ENCODE measurements at places on chromosomes 11 and 22.

DNA sequence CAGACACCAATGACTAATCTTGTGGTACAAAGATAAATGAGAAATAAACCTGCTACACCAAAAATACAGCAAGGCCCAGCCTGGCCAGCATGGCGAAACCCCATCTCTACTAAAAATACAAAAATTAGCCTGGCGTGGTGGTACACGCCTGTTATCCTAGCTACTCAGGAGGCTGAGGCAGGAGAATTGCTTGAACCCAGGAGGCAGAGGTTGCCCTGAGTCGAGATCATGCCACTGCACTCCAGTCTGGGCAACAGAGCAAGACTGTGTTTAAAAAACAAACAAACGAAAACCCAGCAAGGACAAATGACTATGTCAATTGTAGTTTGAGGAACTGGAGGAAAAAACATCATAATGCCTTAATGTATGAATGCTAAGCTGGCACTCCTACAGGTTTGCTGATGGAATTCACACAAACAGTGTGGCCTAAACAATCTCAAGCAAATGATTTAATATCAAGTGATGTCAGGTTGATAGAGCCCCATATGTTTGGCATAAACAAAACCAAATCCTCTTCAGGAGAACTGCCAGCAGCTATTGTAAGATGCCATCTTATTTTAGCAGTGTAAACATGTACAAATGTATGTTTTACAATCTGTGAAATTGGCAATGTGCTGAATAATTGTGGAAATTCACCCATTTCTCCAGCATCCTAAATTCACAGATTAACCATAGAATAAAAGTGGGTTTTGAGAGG is 20.0 kb downstream of the MMP7 start:
- no peak overlapping the region for H3K27ac ChIP-seq
- no peaks in the 10 kb centered on the region for H3K36me3 ChIP-seq
- no peak for DNase-seq
- peaks cover 3% of the 10 kb centered on the region for H3K27me3 ChIP-seq
- no peaks in the 10 kb centered on the region for H3K4me1 ChIP-seq

GRCh38 chr11:111913997-111914396 is 1.5 kb downstream of the HSPB2 start:
- no peak overlapping the region for H3K4me3 ChIP-seq
- peaks cover 47% of the 10 kb centered on the region for H3K27me3 ChIP-seq
- H3K36me3 ChIP-seq = no peaks in the 10 kb centered on the region

DNA sequence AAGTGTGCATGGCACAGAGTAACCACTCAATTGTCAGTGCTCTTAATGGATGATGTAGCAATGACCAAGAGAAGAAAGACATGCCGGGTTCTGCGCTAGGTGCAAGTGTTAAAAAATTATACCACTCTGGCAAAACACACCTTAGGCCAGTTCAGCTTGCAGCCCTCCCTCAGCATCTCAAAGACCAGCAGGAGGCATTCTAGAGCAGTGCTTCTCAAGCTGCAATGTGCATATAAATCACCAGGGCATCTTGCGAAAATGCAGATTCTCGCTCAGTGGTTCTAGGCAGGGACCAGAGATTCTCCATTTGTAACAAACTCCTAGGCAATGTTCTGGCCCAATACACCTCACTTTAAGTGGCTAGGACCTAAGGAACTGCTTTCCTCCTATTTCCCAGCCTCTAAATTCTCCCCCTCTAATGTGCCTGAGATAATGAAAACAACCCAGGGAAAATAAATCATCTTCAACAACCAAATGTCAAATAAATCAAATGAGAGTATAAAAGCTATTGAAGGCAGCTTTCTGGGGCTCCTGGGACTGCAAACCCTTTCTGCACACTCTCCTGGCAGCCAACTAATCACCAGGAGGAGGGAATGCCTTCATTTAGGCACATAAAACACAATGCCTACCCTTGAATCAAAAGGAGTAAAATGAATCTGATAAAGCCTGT is 337.2 kb upstream of the API5 start:
- no peak for DNase-seq
- H3K36me3 ChIP-seq = no peaks in the 10 kb centered on the region
- H3K27ac ChIP-seq = no peak overlapping the region
- H3K4me1 ChIP-seq = no peaks in the 10 kb centered on the region

DNA sequence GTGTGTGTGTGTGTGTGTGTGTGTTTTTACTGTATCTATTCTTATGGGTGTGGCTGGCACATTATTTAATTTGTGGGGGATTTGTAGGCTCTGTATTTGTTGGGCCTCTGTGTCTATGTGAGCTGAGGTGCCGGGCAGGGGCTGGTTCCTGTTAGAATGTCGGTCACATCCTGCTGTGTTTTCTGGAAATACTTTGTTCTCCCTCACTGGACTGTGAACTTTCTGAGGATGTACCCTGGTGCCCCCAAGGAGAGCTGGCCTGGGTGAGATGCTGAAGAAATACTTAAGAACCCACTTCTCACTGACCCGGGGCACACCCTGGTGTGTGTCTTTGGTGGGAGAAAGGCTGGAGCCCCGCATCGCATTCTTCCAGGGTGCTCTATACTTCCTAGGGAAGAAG is 28.6 kb downstream of the KIAA1671 start:
- no peak for DNase-seq
- H3K27ac ChIP-seq = no peak overlapping the region
- peaks cover 5% of the 10 kb centered on the region for H3K4me1 ChIP-seq
- H3K27me3 ChIP-seq = peaks cover 12% of the 10 kb centered on the region

DNA sequence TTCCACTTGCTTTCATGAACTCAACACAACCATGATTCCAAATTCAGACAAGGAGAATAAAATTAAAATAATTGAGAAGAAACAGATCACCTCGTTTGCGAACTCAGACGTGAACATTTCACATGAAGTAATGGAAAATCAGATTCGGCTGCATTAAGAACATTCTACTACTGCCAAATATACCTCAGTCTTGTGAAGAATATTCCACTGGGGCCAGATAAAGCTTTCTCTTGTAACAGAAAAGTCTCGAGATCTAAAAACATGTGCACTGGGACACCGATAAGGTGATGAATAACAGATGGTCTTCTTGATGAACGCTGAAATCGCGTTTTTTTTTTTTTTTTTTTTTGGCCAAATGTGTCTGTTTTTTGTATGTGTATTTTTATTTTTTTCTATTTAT is 761.1 kb downstream of the BRD1 start:
- no peak overlapping the region for H3K4me3 ChIP-seq
- H3K27me3 ChIP-seq = peaks cover 5% of the 10 kb centered on the region
- H3K36me3 ChIP-seq = no peaks in the 10 kb centered on the region
- DNase-seq = no peak
- H3K27ac ChIP-seq = no peak overlapping the region
- H3K4me1 ChIP-seq = no peaks in the 10 kb centered on the region

GRCh38 chr11:102367364-102367763 is 20.4 kb downstream of the BIRC2 start:
- no peaks in the 10 kb centered on the region for H3K27me3 ChIP-seq
- H3K36me3 ChIP-seq = peaks cover 55% of the 10 kb centered on the region
- no peak for DNase-seq
- no peak overlapping the region for H3K27ac ChIP-seq
- no peak overlapping the region for H3K4me3 ChIP-seq
- peaks cover 33% of the 10 kb centered on the region for H3K4me1 ChIP-seq

DNA sequence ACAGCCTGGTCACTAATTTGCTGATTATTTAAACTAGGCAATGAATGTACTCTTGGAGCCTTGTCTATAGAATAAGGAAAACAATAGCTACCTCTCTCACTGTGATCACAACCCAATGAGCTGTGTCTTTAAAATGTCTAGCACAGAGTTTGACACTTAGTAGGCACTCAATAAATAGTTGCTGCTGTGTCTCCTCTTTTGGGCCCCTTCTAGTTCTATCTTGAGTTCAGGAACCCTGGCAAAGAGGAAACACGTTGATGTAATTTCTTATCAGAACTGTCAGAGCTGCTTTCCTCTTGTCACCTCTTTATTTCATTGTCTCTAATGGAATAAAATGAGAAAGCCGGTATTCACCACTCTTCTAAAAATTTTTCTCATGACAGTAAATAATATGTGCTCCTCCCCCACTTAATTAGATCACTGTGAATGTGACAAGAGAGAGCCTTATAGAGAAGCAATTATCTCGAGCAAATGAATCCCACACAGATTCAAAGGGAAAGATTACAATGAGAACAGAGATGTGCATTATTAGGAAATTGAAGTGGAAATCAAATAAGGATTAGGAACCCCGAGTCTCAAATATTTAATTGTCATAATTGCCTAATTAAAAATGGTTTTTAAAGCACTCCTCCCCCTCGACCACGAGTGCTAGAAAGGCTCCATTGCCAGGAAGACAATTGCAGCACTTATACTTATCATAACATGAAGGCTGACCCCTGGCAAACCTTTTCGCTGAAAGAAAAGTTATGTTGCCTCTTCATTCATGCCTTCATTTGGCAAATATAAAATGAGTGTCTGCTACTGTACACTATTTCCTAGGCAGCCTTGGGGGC is 175.0 kb upstream of the BDNF start:
- H3K27ac ChIP-seq = no peak overlapping the region
- no peaks in the 10 kb centered on the region for H3K36me3 ChIP-seq
- DNase-seq = no peak

DNA sequence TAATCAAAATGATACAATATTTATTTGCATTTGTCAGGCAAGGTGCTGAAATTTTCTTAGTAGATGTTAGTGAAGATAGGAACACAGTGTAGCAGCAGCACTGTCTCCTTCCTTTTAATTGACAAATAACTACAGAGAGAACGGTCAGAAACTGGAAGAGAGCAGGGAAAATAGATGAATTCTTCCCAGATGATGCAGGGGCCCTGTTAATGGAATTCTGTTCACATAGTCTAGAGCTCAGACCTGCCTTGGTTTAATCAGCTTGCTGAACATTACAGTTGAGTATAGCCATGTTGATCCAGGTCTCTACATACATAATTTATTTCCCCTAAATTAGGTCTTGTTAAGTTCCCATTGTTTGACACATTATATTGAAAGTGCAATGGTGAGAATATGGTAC is 127.4 kb downstream of the SLC17A6 start:
- H3K4me3 ChIP-seq = no peak overlapping the region
- no peaks in the 10 kb centered on the region for H3K4me1 ChIP-seq
- H3K27ac ChIP-seq = no peak overlapping the region
- H3K27me3 ChIP-seq = peaks cover 10% of the 10 kb centered on the region
- no peak for DNase-seq

DNA sequence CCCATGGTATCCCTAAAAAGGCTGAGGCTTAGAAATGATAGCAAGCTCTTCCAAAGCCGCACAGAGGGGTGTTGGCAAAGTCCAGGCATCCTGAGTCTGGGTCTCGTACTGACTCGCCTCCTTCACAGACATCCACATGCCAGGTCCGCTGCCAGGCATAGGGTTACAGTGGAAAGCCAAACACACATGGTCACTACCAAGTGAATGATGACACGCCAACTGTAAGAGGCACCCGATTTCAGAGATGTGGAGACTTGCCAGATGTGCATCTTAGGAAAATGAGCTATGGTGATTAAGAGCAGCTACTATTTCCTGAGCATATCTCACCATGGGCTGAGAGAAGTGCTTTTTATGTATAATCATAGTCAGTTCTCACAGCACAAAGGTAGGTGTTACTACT is 314.9 kb downstream of the MIAT start:
- no peaks in the 10 kb centered on the region for H3K36me3 ChIP-seq
- peaks cover 9% of the 10 kb centered on the region for H3K27me3 ChIP-seq
- H3K4me1 ChIP-seq = no peaks in the 10 kb centered on the region
- DNase-seq = no peak
- no peak overlapping the region for H3K4me3 ChIP-seq

DNA sequence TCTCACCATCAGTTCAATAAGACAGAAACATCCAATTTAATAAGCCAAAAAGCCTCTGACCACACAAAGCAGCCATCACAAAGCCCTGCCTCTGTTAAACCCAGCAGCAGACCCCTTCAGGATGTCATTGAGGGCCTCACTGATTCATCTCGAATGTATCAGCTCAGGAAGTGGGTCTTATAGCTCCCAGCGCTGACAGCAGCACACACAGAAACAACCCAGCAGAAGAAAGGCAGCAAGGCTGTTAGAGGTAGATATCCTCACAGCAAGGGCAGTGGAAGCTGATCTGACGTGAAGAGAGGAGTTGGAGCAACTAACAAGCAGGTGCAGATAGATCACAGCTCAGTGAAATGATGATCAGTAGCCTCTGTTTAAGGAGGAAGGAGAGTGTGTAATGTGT is 86.2 kb upstream of the NCAM1 start:
- no peak overlapping the region for H3K27ac ChIP-seq
- no peak for DNase-seq
- no peak overlapping the region for H3K4me3 ChIP-seq
- no peaks in the 10 kb centered on the region for H3K36me3 ChIP-seq
- peaks cover 1% of the 10 kb centered on the region for H3K27me3 ChIP-seq

- peaks cover 8% of the 10 kb centered on the region for H3K4me1 ChIP-seq
- no peaks in the 10 kb centered on the region for H3K36me3 ChIP-seq
- peaks cover 21% of the 10 kb centered on the region for H3K27me3 ChIP-seq
- no peak overlapping the region for H3K27ac ChIP-seq
Observed at GRCh38 chr11:62504158-62504973, 42.2 kb downstream of the AHNAK start.

- peaks cover 88% of the 10 kb centered on the region for H3K36me3 ChIP-seq
- no peaks in the 10 kb centered on the region for H3K27me3 ChIP-seq
- peaks cover 79% of the 10 kb centered on the region for H3K4me1 ChIP-seq
Observed at GRCh38 chr11:93737904-93738612, 3.2 kb downstream of the TAF1D start.

- H3K27me3 ChIP-seq = peaks cover 1% of the 10 kb centered on the region
- no peaks in the 10 kb centered on the region for H3K36me3 ChIP-seq
- H3K4me1 ChIP-seq = peaks cover 28% of the 10 kb centered on the region
- H3K4me3 ChIP-seq = no peak overlapping the region
- DNase-seq = no peak
Observed at GRCh38 chr22:39267974-39268373, 23.2 kb upstream of the PDGFB start.

GRCh38 chr11:36933481-36933880 is 335.4 kb upstream of the RAG2 start:
- H3K36me3 ChIP-seq = no peaks in the 10 kb centered on the region
- DNase-seq = no peak
- no peaks in the 10 kb centered on the region for H3K27me3 ChIP-seq
- no peak overlapping the region for H3K27ac ChIP-seq
- no peaks in the 10 kb centered on the region for H3K4me1 ChIP-seq
- no peak overlapping the region for H3K4me3 ChIP-seq

DNA sequence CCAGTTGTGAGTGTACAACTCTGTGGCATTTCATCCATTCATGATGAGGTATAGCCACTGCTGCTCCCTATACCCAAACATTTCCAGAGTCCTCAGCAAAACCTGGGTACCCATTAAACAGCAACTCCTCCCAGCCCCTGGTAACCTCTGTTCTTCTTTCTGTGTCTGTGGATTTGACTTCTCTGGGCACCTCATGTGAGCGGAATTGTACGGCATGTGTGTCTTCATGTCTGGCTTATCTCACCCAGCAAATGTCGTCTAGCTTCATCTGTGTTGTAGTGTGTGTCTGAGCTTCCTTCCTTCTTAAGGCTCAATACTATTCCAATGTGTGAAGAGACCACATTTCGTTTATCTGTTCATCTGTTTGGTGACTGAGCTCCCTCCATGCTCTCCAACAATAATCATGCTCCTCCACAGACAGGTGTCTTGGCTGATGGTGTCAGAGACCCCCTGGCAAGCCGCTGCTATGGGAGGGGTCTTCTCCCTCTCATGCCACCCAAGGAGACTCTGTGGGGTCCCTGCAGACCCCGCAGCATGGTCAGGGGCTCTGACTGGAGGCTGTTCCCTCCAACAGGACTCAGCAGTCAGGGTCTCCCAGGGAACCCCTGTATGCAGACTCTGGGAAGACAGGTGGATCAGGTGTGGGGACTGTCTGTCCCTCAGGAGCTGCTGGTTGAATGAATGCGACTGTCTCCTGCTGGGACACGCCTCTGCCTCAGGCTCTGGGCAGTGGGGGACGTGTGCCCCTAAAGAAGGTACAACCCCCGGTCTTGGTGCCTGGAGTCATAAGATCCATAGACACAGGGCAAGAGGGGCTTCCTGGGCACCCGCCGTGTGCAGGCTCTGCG is 52.7 kb downstream of the SMIM38 start:
- H3K4me3 ChIP-seq = no peak overlapping the region
- peaks cover 16% of the 10 kb centered on the region for H3K27me3 ChIP-seq
- H3K4me1 ChIP-seq = peaks cover 12% of the 10 kb centered on the region
- H3K36me3 ChIP-seq = peaks cover 2% of the 10 kb centered on the region
- DNase-seq = no peak
